Activated CD4-positive, alpha-beta T cell treated with anti-CD3 and anti-CD28 coated beads, Interleukin-2, amount 50 U/mL, for 1 hour (primary cell): ENCODE measurements at places on chromosomes 6 and 20.
A peak's percentile ranks its signal among the peaks of the same experiment; 100 is the strongest.

DNA sequence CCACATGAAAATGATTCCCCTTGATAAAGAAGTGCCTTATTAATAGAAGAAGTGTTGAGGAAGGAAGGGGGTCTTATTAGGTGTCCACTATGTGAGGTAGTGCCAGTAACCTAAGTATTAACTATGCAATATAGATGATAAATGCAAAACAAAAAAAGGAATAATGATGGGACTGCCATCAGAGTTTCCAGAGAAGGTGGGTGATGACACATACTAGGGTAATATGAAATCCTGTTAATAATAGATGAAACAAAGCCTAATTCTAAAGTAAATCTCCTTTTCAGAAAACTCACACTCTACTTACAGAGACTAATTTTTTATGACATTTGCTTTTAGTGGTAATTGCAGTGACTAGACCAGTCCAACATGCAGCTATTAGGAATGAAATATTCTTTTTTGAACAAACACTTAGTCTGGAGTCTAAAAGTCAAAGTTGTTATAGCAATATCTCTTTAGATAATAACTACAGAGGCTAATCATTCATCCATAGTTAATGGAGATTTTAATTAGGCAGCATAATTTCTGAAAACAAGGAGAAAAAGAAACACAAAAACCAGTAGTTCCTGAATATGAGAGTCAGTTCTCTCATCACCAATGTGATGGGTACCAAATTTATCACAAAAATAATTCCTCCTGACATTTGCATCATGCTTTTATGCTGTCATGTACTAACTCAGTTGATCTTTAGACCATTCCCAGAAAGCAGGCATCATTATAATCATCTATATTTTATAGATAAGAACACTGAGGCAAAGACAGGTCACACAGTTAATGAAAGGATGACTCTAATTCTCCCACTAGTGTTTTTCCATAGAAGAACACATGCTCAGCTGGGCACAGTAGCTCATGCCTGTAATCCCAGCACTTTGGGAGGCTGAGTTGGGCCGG lies 208.8 kb upstream of the ARG1 start:
- DNase-seq = no peak

- DNase-seq = no peak
Measured at GRCh38 chr6:3392930-3393835, 63.7 kb downstream of the SLC22A23 start.

GRCh38 chr6:15511248-15512125 lies 151.3 kb downstream of the DTNBP1 start:
- no peak for DNase-seq

DNA sequence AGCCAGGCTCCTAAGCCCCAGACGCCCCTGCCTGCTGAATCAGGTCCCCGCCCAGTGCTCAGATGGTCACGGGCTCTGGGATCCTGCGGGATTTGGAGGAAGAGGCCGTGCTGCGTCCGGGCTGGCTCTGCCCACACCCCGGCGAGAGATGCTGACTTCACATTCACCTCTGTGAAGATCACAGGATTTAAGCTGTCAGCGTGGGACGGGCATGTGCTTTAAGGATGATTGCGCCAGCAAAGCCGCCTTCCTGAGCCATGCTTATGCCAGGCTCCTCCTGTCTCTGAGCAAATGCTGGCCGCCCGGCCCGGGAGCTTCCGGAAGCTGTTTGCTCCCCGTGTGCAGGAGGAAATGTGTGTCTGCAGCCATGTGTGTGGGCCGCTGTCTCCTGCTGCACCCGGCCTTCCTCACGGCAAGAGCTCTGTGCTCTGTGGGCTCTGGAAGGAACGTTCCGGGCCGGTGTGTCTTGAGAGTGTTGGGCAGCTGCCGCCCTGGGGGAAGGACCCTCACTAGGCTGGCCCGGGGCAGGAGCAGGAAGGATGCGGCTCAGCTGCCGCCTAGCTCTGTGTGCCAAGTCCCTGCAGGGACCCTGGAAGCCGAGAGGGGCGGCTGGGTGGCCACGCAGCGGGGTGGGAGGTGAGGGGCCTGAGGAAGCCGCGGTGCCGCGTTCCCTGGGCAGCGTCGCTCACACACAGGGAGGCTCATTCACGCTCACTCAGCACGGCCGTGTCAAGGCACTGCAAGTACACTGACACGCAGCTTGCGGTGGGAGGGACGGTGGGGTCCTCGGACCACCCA lies 19.0 kb upstream of the BHLHE23 start:
- no peak for DNase-seq

- no peak for DNase-seq
Measured at GRCh38 chr6:150084426-150084825, 15.5 kb upstream of the ULBP3 start.

- DNase-seq = no peak
Measured at GRCh38 chr6:28105245-28105639, 19.2 kb upstream of the ZSCAN16 start.

DNA sequence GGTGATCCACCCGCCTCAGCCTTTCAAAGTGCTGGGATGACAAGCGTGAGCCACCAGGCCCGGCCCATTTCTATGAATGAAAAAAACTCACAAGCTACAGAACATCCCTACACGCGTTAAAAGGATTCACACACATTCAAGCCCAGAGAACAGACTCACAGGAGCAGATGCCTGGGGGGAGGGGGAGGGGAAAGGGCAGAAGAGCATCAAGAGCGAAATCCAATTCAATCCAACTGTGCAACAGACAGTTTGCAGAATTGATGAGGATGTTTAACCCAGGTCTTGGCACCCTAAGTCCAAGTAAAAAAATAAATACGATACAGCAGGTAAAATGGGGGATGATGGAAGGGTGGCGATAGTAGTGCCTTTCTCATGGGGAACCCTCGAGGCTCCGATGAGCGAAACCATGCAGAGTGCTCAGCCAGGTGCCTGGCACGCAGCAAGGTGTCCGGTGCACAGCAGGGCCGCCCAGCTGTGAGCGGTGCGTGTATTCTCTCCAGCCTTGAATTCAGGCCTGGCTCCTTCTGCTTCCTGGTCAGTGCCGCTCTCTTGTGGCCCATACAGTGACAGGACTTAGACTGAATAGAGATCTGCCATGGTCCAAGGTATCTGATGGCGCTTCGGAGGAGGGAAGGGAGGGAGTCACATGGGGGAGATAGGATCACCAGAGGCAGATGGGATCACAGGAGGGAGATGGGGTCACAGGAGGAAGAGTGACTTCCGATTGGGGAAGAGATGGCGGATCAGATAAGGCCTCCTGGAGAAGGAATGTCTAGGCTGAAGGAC lies 35.4 kb upstream of the ANGPT4 start:
- DNase-seq = no peak

DNA sequence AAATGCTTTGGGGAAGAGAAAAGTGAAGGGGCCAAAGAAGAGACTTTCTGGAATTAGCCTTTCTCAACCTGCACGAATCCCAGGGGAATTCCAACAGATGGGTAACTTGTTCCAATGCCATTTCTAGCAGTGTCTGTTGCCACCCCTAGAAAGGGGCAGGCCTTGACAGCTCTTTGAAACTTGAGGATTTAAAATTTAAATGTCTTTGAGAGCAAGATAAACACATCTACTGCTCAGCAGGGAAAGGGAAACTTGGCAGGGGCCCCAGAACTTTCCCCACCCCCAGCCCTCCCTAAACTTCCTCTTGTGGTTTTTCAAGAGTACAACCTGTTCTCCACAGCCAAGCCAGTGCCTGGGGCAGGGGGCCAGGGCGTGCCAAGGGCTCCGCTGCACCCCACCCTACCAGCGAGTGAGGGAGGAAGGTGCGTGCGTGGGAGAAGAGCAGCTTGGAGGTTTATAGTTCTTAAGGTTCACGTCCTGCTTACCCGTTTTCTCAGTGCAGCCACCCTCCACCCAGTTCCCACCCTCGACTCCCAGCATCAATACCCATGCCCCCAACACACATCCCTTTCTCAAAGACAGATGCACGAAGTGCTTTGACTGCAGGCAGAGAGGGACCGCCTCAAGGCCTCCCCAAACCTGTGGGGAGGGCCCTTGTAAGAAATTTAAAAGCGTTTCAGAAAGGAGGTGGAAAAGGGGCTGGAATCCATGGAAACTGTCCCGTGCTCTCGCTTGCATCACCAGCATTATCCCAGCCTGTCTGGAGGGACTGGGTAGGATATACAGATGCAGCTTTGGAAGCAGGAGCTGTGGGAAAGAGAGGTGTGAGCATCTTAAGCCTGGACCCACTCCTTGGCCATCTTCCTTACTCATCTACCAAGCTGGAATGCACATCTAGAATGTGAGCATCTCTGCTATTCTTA lies 4.5 kb upstream of the TAF8 start:
- DNase-seq = peak; percentile 75

GRCh38 chr6:105488516-105489215 lies 85.8 kb upstream of the PREP start:
- no peak for DNase-seq

GRCh38 chr20:24492031-24492607 lies 22.7 kb downstream of the SYNDIG1 start:
- DNase-seq = no peak

- DNase-seq = no peak
Measured at GRCh38 chr20:45452772-45453691, 16.5 kb upstream of the WFDC2 start.

DNA sequence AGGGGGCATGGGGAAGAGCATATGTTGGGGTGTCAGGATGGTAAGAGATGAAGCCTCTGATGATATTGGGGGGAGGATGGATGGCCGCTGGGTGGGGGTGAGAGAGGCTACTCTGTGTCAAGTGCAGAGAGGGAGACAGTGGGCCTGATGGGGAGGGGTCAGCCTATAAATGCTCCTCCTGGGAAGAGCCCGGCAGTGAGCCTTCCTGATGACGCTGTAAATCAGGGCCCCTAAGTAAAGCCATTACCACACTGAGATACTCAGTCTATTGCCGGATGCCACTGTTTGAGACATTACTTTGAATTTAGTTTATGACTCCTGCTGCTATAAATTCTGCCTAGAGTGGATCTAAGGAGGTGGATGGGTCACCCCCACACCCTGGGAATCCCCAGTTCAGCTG lies 28.1 kb downstream of the LRFN2 start:
- DNase-seq = no peak

DNA sequence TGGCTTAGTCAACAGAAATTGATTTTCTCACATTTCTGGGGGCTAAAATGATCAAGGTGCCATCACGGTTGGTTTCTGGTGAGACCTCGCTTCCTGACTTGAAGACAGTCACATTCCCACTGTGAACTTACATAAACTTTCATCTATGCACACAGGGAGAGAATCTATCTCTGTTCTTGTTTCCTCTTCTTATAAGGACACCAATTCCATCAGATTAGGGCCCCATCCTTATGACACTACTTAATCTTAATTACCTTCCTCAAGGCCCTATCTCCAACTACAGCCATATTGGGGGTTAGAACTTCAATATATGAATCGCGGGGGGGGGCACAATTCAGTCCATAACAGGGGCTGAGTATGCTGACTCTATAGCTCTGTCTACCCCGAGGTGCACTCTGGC lies 10.6 kb upstream of the SCGN start:
- DNase-seq = no peak

DNA sequence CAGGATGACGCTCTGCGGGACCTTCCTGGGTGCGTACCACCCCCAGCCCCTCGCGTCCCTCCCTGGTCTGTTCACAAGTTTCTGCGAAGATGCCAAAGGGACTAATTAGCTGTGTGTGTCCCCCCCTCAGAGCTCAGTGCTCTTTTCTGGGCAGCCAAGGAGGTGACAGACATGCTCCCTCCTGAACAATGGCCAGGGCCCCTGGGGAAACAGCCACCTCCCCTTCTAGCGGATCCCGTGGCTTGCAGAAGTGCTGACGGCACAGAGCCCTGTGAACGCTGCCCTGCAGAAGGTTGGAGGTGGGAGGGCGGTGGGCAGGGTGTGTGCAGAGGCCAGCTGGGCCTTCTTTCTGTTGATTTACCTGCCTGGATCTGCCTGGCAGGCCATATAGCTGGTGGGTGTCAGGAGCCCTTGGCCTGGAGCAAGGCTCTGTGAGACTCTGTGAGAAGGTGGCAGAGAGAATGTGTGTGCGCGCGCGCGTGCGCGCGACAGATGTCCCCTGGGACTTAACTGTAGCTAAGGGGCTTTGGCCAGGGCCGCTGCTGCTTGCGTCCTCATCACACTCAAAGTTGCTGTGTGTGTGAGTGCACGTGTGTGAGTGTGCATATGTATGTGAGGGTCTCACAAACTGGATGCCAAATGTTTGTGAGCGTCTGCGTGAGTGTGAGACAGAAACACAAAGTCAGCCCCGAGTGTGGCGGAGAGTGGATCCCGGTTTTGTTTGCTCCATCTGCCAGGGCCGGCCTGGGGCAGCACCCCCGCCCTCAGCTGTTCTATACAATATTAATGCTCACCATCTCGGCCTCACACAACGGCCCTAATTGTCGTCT lies 3.5 kb upstream of the MYT1 start:
- DNase-seq = no peak

DNA sequence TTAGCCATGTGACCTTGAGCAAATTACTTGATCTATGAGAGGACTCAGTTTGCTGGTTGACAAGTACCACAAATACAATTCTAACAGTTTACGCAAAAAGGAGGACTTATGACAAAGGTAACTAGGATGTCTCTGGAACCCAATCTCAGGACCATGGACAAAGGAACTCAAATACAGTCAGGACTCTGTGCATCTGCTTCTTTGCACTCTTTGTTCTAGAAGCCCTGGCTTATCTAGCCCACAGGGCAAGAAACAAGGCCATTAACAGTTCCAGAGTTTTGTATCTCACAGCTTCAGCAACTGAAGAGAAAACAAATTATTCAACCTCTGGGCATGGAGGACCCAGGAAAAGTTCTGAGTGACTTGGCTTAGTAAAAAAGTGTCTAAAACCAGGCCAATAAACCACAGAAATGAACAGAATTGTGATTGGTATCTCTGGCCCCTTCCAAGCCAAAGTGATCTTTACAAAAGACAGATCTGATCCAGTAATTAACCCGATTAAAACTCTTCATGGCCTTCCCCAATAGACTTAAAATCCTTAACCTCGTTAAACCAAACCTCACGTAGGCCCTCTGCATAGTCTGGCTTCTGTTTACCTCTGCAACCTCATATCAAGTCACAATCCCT lies 5.9 kb downstream of the WASF1 start:
- DNase-seq = no peak

DNA sequence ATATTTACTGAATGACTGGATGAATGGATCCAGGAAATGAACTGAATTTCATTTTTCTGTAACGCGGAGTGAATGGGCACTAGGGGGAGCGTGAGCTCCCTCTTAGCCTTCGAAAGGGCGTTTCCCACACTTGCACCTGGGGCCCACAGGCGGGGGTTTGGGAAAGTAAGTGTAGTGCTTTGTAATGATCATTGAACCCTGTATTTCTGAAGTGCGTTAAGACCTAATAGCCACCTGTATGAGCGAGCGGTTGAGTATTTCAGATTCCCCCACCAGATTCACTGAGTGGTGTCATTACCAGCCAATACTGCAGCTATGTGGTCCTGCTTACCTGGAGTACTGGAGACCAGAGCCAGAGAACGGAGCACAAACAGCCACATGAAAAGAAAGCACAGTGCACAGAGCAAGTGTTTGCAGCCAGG lies 10.5 kb downstream of the SYTL3 start:
- peak; percentile 48 for DNase-seq
